Effector memory CD4-positive, alpha-beta T cell (primary cell): ENCODE measurements at places on chromosomes 1 and 21.
A peak's percentile ranks its signal among the peaks of the same experiment; 100 is the strongest.

- no peaks in the 10 kb centered on the region for H3K36me3 ChIP-seq
- no peaks in the 10 kb centered on the region for H3K27me3 ChIP-seq
- no peak overlapping the region for H3K4me3 ChIP-seq
- DNase-seq, result no peak
- H3K4me1 ChIP-seq, result no peaks in the 10 kb centered on the region
Observed at GRCh38 chr1:59788825-59789224, 25.9 kb upstream of the HOOK1 start.

DNA sequence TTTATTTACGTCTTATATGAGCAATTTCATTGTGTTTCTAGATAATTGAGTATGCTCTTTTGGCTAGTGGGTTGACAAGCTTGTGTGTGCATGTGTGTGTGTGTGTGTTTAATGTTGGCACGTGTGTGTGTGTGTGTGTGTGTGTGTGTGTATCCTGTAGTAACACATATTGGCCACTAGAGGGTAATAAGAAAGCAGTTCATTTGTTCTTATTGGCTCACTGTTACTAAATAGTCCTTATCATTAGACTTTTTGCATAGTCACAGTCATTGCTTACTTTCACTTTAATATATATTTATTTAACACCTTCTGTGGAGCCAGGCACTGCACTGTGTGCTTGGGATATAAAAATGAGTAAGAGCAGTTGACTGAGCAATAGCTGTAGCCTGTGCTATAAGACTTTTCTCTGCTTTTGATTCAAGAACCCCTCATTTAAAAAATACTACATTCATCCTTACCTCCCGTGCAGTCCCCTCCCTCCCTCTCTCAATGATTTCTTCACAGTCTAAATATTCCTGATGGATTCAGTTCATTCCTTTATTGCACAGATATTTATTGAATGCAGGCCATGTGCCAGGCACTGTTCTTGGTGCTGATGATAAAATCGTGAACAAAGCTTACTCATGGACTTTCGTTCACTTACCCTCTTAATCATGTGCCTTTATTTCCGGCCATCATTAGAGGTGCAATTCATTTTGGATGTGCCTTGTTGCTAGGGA, 96.7 kb downstream of the DYRK1A start:
- no peak overlapping the region for H3K27ac ChIP-seq
- H3K4me1 ChIP-seq, result peaks cover 14% of the 10 kb centered on the region
- DNase-seq, result no peak
- H3K4me3 ChIP-seq, result no peak overlapping the region

DNA sequence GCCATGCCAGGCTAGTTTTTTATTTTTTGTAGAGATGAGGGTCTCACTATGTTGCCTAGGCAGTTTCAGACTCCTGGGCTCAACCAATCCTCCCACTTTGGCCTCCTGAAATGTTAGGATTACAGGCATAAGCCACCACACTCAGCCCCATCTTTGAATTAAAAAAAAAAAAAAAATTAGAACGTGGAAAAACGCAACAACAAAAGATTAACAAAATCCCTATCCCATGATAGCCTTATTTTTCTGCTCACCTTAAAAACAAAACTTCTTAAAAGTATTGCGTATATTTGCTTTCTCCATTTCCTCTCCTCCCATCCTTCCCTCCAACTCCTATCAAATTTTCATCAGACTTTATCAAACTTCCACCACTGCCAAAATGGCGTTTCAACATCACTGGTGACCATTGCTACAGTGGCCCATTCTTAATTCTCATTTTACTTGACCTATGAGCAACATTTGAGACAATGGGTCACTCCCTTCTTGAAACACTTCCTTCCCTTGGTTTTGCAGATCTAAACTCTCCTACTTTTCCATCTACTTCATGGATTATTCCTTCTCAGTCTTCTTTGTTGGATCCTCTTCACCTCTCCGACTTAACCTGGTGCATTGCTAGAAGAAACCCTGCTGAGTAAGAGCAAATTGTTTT, 579 bp upstream of the ZNF684 start:
- no peak for DNase-seq
- H3K27ac ChIP-seq, result peak overlapping the region; percentile 65
- no peaks in the 10 kb centered on the region for H3K36me3 ChIP-seq
- H3K4me1 ChIP-seq, result peaks cover 3% of the 10 kb centered on the region
- H3K27me3 ChIP-seq, result no peaks in the 10 kb centered on the region

DNA sequence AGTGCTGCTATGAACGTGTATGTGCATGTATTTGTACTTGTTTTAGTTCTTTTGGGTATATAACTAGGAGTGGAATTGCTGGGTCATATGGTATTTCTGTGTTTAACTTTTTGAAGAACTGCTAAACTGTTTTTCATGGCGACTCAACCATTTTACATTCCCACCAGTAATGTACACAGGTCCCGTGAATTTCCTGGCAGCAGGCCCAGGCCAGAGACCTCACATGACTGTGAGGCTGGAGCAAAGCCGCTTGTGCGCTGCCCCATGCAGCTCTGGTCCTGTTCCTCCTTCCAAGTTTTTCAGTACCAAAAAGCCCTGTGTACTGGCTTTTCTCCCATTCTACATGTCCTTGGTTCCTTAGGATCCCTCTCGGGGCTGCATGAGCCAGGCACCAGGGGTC, 29.6 kb downstream of the ACOT11 start:
- no peak for DNase-seq
- no peak overlapping the region for H3K4me3 ChIP-seq
- H3K36me3 ChIP-seq, result no peaks in the 10 kb centered on the region
- H3K27me3 ChIP-seq, result no peaks in the 10 kb centered on the region
- no peak overlapping the region for H3K27ac ChIP-seq

- H3K4me1 ChIP-seq, result peaks cover 4% of the 10 kb centered on the region
- H3K27ac ChIP-seq, result no peak overlapping the region
- H3K27me3 ChIP-seq, result no peaks in the 10 kb centered on the region
- DNase-seq, result no peak
- H3K4me3 ChIP-seq, result no peak overlapping the region
Observed at GRCh38 chr1:12505639-12506280, 112.2 kb downstream of the DHRS3 start.

GRCh38 chr1:30929135-30929889, 20.8 kb upstream of the SDC3 start:
- peaks cover 16% of the 10 kb centered on the region for H3K36me3 ChIP-seq
- no peaks in the 10 kb centered on the region for H3K27me3 ChIP-seq
- no peak for DNase-seq
- H3K27ac ChIP-seq, result no peak overlapping the region
- H3K4me1 ChIP-seq, result no peaks in the 10 kb centered on the region

GRCh38 chr21:40472013-40472412, 374.9 kb downstream of the DSCAM start:
- no peak overlapping the region for H3K4me3 ChIP-seq
- H3K27ac ChIP-seq, result no peak overlapping the region
- H3K27me3 ChIP-seq, result no peaks in the 10 kb centered on the region
- H3K36me3 ChIP-seq, result no peaks in the 10 kb centered on the region
- no peak for DNase-seq

DNA sequence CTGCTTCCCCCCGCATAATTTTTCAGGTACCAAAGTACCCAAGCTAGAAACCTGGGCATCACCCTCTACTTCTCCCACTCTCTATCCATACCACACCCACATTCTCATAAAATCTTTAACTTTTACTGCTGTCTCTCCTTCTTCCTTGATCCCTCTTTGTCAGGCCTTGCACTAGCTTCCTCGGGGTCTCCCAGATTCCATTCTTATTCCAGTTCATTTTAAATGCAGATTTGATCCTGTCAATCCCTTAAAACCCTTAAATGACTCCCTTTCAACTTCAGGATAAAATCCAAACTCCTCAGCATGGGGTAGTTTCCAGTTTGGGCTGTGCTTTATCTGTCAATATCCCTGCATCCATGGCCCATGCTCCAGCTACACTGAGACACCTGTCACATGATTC, 343.5 kb downstream of the PBX1 start:
- no peaks in the 10 kb centered on the region for H3K4me1 ChIP-seq
- H3K27ac ChIP-seq, result no peak overlapping the region
- no peaks in the 10 kb centered on the region for H3K36me3 ChIP-seq
- no peak for DNase-seq
- H3K27me3 ChIP-seq, result no peaks in the 10 kb centered on the region

DNA sequence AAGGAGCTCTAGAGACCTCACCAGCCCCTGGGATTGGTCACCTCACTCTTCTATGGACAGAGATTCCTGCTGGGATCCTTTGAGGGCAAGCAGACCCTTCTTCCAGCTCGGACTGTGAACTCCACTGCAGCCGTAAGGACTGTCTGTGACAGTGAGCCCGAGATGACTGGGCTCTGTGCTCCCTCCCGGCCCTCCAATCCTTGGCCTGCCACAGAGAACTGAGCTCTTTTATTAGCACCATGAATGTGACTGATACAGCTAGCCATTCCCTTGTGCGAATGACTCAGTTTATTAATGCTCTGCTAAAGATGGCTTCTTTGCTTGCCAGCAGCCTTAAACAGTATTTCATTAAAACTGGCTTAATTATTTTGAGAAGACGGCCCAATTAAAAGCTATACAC, 194.6 kb upstream of the LMO4 start:
- no peak for DNase-seq
- H3K4me1 ChIP-seq, result peaks cover 3% of the 10 kb centered on the region
- H3K4me3 ChIP-seq, result no peak overlapping the region
- no peaks in the 10 kb centered on the region for H3K27me3 ChIP-seq
- no peaks in the 10 kb centered on the region for H3K36me3 ChIP-seq

DNA sequence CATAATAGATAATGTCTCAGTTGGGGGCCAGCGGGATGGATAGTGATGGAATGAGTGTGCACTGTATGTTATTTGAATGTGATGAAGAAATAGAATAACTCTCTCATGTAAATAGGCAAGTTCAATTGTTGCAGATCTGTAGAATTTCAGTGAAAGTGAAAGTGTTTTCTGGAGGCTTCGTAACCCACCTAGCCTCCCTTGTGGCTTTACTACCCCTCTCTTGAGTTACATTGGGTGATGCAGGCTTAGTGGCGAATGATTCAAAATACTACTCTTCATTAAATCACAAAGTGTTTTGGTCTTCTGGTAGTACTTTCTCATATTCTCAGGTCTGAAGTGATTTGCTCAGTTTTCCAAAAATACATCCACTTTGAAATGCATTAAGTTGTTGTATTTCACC, 411.9 kb downstream of the ZP4 start:
- no peaks in the 10 kb centered on the region for H3K36me3 ChIP-seq
- no peaks in the 10 kb centered on the region for H3K4me1 ChIP-seq
- no peak for DNase-seq
- H3K27ac ChIP-seq, result no peak overlapping the region
- H3K27me3 ChIP-seq, result no peaks in the 10 kb centered on the region
- no peak overlapping the region for H3K4me3 ChIP-seq

DNA sequence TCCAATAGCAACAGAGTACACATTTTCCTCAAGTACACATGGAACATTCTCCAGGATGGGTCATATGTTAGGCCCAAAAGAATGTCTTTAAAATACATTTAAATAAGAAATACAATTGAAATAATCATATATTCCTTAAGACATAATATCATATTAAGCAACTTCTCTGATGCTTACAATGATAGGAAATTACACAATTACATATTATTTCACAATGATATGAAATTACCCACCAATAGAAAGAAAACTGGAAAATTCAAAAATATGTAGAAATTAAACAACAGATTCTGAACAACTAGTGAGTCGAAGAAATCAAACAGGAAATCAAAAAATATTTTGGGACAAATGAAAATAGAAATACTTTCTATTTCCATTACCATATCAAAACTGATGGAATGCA, 45.6 kb downstream of the FLVCR1 start:
- H3K27me3 ChIP-seq, result no peaks in the 10 kb centered on the region
- H3K4me1 ChIP-seq, result no peaks in the 10 kb centered on the region
- no peak overlapping the region for H3K27ac ChIP-seq
- H3K36me3 ChIP-seq, result no peaks in the 10 kb centered on the region

DNA sequence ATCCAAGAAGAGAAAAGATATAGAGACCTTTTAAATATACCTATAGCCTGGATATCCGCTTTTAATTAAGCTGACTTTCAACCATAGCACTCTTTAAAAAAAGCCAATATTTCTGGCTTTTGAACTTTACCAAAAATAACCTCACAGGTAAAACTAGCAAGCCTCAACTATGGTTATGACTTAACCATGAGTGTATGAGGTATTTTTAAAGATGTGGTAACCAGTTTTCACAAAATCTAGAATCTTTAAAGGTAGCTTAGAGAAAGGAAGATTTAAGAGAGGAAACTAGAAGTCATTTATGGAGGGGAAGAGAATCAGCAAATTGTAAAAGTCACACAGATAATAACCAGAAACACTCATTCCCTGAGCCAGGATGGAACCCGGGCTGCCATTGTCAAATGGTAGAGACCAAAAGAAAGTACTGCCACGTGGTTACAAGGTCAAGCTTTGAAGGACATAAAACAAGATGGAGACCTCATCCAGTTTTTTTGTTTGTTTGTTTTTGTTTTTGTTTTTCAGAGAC, 288.4 kb upstream of the RGS18 start:
- no peak overlapping the region for H3K4me3 ChIP-seq
- H3K4me1 ChIP-seq, result no peaks in the 10 kb centered on the region
- no peak overlapping the region for H3K27ac ChIP-seq
- no peaks in the 10 kb centered on the region for H3K36me3 ChIP-seq
